ENCODE measurements at places on chromosomes 7 and 10.

DNA sequence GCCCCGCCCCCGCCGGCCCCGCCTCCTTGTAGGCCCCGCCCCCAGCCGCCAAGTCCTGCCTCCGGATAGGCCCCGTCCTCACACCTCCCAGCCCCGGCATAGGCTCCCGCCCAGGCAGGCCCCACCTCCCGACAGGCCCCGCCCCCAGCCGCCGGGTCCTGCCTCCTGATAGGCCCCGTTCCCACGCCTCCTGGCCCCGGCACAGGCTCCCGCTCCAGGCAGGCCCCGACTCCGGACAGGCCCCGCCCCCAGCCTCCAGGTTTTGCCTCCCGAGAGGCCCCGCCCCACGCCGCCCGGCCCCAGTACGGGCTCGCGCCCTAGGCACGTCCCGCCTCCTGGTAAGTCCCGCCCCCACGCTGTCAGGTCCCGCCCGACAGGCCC lies 232 bp upstream of the MICALL2 start:
- DNase-seq: peak; percentile 98

DNA sequence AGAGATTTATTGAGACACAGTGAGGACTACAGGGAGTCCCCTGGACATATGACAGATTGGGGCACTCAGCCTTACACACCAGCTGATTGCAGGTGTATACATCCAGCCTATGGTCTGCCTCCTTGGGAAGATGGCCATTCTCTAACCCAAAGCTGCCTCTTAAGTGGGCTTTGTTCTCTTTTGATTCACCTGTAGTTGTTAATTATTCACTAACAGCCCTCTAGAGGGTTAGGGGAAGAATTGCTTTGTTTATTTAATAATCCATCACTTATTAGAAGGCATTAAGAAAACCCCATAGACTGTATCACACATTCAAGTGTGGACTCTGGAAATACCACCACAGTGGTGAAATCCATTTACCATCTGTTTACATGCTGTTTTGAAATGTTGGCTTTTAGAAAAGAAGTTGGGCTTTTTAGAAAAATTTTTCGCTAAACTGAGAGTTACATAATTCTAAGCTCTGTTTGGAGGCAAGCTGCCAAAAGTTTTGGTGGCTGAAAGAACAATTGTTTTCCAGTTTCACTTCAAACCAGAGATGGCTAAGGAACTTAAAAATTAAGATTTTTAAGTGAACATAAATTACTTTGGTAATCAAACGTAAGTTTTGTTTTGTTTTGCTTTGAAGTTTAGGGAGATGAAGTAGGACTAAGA lies 379.1 kb downstream of the ADRA2A start:
- no peak for DNase-seq

GRCh38 chr7:114533131-114533530 lies 118.5 kb downstream of the FOXP2 start:
- DNase-seq: peak; percentile 33

GRCh38 chr7:77282897-77283296 lies 83.3 kb upstream of the FGL2 start:
- no peak for DNase-seq

DNA sequence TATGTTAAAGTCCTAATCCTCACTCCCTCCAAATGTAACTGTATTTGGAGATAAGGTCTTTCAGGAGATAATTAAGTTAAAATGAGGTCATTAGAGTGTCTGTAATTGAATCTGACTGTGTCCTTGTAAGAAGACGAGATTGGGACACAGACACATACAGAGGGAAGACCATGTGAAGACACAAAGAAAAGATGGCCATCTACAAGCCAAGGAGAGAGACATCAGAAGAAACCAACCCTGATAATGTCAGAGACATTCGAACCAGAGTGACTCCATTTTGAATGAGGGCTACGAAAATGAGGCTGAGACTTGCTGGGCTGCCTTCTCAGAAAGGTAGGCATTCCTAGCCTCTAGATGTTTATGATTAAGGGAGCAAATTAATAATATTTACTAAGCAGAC lies 542 bp upstream of the SAMD9L start:
- DNase-seq: no peak

DNA sequence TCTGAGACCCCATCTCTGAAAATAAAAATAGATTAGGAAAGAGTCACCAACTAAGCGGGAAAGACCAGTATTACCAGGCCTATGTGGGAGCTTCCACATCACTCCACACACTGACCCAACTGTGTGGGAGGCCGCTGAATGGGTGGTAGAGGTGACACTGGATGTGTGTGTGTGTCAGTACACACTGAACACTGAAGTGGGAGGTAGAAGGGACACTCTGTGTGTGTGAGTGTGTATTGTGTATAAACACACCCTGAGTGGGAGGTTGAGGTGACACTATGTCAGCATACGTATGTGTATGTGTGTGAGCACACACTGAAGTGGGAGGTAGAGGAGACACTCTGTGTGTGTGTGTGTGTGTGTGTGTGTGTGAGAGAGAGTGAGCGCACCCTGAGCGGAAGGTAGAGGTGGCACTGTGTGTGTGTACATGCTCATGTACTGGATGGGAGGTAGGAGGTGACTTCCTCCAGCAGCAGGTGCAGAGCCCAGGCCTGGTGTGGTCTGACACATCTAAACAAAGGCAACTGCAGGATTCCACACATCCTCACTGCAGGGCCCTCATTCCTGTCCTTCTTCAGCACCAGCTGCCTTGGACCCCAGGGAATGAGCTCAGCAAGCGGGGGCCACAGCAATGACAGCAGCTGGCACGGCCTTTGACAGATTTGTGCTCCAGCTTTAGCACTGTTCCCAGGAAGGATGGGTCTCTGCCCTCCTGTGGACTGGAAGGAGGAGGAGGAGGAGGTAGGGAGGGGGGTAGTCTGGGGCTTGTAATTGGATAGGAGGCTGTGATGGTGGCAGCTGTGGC lies 26.5 kb upstream of the RBM20 start:
- DNase-seq: no peak

DNA sequence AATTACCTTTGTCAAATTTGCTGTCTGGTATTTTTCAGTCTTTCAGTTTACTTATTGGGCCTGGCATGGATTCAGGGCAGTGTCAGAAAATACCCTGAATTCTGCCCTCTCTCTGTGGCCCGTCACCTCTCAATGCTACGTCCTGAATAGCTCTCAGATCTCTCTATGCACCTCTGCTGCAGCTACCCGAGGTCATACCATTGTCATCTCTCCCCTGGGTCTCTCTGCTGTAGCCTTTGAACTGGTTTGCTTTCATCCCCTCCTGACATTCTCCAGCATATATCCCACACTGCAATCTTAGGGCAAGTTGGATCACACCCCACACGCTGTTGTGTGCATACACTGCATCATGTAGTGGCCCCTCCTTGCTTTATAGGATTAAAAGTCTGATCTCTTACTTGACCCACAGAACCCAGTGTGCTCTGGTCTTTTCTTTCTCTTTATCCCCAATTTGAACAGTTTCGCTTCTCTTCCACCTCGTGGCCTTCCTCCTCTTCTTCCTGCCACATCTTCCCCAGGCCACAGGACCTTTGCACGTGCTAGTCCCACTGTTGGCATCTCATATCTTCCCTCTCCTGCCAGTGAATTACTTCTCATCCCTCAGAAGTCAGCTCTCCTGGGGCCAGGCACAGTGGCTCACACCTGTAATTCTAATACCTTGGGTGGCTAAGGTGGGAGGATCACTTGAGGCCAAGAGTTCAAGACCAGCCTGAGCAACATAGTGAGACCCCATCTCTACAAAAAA lies 372.9 kb downstream of the GALNT17 start:
- DNase-seq: no peak

DNA sequence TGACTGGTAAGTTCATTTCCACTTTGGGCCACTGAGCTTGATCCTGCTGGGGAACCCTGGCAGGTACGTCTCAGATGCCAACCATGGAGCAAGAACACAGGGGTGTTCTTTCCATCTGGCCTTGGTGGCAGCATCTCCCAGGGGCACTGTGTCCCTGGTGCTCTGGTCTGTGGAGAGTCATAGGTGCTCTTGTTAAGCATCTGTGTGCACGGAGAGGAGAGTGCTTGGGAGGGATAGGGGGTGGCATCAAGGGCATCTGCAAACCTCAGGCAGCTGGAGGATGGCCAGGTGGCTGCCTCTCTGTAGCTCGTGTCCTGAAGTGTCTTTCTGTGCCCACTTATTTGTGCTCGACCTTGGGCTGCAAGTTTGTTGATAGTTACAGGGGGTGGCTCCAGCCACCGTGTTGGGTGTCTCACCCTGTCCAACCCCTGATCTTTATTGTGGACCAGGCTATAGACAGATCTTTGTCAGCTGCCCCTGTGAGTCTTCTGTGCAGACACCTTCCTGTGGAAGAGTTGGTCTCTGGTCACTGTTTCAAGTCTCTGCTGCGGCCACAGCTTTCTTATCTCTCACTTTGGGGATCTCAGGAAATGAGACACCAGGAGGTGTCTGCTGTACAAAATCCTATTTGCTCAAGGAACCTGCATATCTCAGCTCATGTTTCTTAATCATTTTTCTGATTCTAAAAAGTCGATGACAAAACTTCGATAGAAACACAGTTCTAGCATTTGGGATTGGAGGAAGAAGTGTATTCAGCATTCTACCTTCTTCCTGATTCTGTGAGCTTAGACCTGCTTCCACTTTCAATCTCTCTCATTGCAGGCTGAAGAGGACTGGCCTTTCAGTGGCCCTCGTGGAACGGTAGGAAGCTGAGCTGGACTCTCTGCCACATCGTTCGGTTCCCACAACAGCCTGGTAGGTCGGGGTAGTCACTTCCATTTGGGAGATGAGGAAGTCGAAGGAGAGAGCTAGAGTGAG lies 17.2 kb upstream of the GIMAP8 start:
- no peak for DNase-seq

DNA sequence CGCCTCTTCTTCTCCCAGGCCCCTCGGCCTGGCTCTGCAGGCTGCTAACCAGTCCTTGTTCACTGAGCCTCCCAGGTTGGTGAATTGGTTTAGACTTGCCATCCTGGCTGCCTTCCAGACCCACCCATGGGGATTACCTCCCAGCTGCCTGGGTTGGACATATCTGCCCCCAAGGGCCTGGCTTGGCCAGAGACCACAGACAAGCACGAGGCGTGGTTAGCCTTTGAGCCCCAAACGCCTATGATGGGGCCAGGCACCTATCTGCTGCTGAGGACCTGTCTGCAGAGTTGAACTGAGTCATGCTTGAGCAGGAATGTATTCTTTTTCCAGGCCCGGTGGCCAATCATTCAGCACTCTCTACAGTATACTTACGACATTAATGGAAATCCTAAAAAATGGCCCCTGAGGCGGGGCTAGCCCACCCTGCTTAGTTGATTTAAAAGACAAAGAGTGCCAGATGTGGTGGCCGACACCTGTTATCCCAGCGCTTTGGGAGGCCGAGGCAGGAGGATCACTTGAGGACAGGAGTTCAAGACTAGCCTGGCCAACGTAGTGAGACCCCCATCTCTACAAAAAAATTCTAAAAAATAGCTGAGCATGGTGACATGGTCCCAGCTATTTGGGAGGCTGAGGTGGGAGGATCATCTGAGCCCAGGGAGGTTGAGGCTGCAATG lies 361.5 kb downstream of the FRMD4A start:
- DNase-seq: no peak

GRCh38 chr10:3467052-3467951 lies 294.7 kb upstream of the PITRM1 start:
- DNase-seq: no peak

All from NCI-H1092 (cell line).